SK-N-SH (cell line): ENCODE measurements at places on chromosomes 4 and X. TPM values are rescaled to one million over a fixed set of nuclear protein-coding genes. Genes with fewer than 3 reads are reported as not detected.

The RHOH gene
- not detected in 2 replicates for polyA plus RNA-seq

The GJB1 gene
- polyA plus RNA-seq = not detected in 2 replicates

The STPG2 gene
- not detected in 2 replicates for polyA plus RNA-seq

The MAGEA12 gene
- 81.1 and 104 TPM in 2 replicates for polyA plus RNA-seq

The CPLX1 gene
- polyA plus RNA-seq = 0.56 and 0.65 TPM in 2 replicates

The PLAC8 gene
- polyA plus RNA-seq = 11.2 and 11.3 TPM in 2 replicates

The RAB40A gene
- polyA plus RNA-seq = 0.30 and 0.58 TPM in 2 replicates

The ART3 gene
- not detected in 2 replicates for polyA plus RNA-seq

The DMRTC1 gene
- polyA plus RNA-seq = not detected in 2 replicates

The ALG13 gene
- polyA plus RNA-seq = 76.7 and 89.7 TPM in 2 replicates
